ENCODE measurements at places on chromosomes 2 and 18. TPM values are rescaled to one million over a fixed set of nuclear protein-coding genes. Genes with fewer than 3 reads are reported as not detected.

MBOAT2 gene
- total RNA-seq: 2.7 TPM

SPDYA gene
- 0.99 TPM for total RNA-seq

CIB4 gene
- total RNA-seq: not detected

CDC42EP3 gene
- total RNA-seq: 33.3 TPM

ARHGAP15 gene
- total RNA-seq: 36.4 TPM

CCBE1 gene
- total RNA-seq: not detected

KIAA2012 gene
- not detected for total RNA-seq

L3MBTL4 gene
- 0.13 TPM for total RNA-seq

FLACC1 gene
- 0.97 TPM for total RNA-seq

RTP5 gene
- total RNA-seq: 0.25 TPM

CLHC1 gene
- total RNA-seq: 8.6 TPM

HADHA gene
- 124 TPM for total RNA-seq

ABCG5 gene
- not detected for total RNA-seq

LBX2 gene
- 0.51 TPM for total RNA-seq

RBKS gene
- total RNA-seq: 7.9 TPM

SERPINB4 gene
- total RNA-seq: not detected

CAVIN2 gene
- total RNA-seq: not detected

CRYGC gene
- not detected for total RNA-seq

MAP3K19 gene
- not detected for total RNA-seq

ERBB4 gene
- total RNA-seq: not detected

FSHR gene
- not detected for total RNA-seq

CDH20 gene
- 0.06 TPM for total RNA-seq

INHA gene
- total RNA-seq: not detected

NPAS2 gene
- 3.3 TPM for total RNA-seq

KCNJ13 gene
- total RNA-seq: not detected

REG3A gene
- not detected for total RNA-seq

PXDN gene
- total RNA-seq: 1.4 TPM

STK17B gene
- 135 TPM for total RNA-seq

THSD7B gene
- not detected for total RNA-seq

KYNU gene
- total RNA-seq: not detected

XDH gene
- total RNA-seq: not detected

LYPD6B gene
- total RNA-seq: not detected

NT5C1B gene
- total RNA-seq: not detected

SULT1C2 gene
- not detected for total RNA-seq

RAB6C gene
- 0.06 TPM for total RNA-seq

SNX17 gene
- 112 TPM for total RNA-seq

CPSF3 gene
- total RNA-seq: 84.4 TPM

ANKRD62 gene
- total RNA-seq: not detected

PSMD14 gene
- 105 TPM for total RNA-seq

RAB31 gene
- 0.51 TPM for total RNA-seq

CHRND gene
- not detected for total RNA-seq

ACSL3 gene
- 53.4 TPM for total RNA-seq

DYSF gene
- 5.8 TPM for total RNA-seq

RNU2-63P gene
- 29.3 TPM for total RNA-seq

All from activated CD8-positive, alpha-beta memory T cell treated with anti-CD3 and anti-CD28 coated beads for 36 hours (primary cell).